ENCODE measurements at places on chromosomes 5 and 9.
A peak's percentile ranks its signal among the peaks of the same experiment; 100 is the strongest.

- DNase-seq: no peak
Measured at GRCh38 chr5:42005561-42006153, 80.6 kb downstream of the FBXO4 start.

GRCh38 chr9:36997414-36997813, 36.7 kb downstream of the PAX5 start:
- DNase-seq: no peak

- no peak for DNase-seq
Measured at GRCh38 chr5:110580625-110581024, 145.8 kb downstream of the TMEM232 start.

DNA sequence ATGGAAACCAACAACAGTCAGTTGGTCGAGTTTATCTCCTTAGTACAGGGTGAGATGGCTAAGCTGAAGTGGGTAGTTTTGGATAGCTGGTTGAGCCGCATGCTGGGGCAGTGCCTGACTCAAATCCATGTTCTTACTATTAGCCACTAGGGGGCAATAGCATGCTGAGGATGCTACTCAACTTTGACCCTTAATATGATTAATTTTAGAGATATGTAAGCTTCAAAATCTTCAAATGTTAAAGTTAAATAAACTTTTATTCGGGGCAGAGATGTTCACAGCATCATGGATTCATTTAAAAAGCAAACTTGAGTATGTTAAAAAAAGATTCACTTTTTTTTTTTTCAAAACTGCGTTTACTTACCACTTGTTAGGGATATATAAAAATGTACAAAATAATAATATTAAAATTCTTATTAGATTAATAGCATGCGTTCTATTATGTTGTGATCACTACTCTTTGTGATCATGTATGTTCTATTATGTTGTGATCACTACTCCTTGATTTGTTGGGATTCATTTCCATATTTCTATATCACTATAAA, 57.0 kb downstream of the C9orf153 start:
- no peak for DNase-seq

- DNase-seq: no peak
Measured at GRCh38 chr9:88922091-88922490, 69.2 kb upstream of the S1PR3 start.

DNA sequence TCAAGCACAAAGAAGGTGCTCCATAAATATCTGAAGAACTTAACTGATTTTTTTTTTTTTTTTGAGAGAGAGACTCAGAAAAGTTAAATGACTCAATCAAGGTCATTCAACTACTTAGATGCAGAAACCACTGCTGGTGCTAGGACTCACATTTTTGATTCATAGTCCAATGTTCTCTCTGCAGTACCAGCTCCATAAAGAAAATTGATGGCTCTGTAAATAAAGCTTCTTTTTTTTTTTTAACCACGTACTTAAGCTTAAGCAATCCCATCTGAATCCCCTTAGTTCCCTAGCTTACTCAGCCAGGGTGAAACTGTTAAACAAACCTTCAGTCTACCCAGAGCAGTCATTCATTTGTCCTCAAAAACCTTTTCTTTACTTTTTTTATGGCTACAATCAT, 657.0 kb upstream of the WWC1 start:
- DNase-seq: no peak

- DNase-seq: no peak
Measured at GRCh38 chr5:10118150-10118549, 131.5 kb downstream of the ATPSCKMT start.

DNA sequence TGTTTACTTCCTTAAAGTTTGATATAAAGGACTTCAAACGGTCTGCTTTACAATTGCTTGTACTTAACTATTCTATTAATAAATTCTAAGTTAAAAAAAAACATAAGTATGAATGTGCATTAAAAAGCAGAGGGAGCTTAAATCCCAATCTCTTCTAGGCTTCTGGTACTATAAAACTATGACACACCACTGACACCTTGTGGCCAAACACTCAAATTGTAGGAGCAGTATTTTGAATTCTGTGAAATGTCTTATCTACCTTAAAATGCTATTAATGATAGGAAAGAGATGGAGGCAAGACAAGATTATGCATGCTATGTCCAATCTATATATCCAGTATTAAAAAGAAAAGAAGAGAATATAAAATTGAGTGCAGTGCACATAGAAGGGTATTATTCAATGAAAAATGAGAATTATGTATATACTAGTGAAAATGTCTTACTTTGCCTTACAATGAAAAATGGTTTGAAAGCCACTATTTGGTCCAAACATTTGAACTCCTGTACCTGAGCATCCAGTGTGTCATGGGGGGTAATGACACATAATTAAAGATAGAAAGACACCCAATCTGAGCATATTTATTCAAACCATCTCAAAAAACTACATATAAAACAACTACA, 87.6 kb downstream of the ERP44 start:
- peak; percentile 13 for DNase-seq

GRCh38 chr9:21015129-21015815, 16.2 kb downstream of the HACD4 start:
- no peak for DNase-seq

DNA sequence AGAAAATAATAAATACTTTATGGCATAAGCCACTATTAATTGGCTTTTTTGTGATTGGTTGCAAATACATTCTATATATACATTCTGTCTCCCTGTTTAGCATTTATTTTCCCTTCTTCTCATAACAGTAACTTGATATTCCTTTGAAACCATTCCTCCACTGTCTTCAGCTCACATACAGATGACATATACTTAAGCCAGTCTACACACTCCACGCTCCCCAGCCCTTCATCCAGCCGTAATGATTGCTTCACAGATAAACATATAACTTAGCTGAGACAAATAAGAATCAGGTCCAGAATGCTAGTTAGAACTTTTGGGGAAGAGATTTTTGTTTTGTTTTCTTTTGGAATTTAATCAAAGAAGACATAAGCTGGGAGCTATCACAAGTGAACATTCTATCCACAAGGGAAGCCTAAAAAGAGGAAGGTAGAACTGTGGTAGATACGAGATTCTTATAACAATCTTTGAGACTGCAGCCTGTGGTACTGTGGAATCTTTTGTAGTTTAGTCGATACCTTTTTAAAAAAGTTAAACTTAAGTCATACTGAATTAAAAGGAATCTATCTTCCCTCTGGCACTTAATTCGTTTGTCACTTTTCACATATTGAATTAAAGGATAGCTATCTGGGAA, 365.1 kb upstream of the PRR16 start:
- DNase-seq: no peak

DNA sequence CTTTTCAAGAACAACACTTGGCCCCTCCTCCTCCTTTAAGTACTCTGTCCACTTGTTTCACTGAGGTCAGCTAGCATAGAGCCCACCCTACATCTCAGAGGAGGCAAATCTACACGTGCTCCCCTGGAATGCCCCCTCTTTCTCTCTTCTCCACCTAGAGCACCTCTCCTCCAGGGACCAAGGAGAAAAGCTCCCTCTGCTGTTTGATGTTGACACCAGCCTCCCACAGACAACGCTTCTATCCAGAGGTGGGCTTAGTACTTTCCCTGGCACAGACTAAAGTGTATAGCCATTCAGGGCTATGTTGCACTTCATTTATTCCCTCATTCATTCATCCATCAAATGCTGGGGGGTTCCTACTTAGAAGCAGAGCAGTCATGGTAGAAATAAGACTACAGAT, 68.2 kb upstream of the TAF1L start:
- DNase-seq: no peak

GRCh38 chr9:107973451-107973850, 483.9 kb upstream of the KLF4 start:
- DNase-seq: no peak

GRCh38 chr5:143083006-143083405, 312.8 kb downstream of the ARHGAP26 start:
- DNase-seq: no peak

GRCh38 chr9:108014353-108014752, 524.8 kb upstream of the KLF4 start:
- DNase-seq: no peak

DNA sequence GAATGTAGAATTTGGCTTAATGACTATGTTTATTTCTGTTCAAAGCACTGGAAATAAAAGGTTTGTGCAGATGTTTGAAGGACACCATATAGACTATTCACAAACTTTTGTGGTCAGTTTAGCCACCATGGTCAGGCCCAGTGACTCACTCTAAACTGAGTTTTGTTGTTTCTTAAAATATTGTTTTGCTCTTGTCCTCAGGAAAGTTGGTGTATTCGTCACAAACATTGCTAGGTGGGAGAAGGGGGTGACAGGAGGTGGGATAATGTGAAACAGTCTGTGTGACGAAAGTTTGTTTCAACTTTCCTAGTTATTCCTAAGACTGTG, 35.0 kb upstream of the LIFR start:
- no peak for DNase-seq

GRCh38 chr5:19739671-19740070, 248.3 kb downstream of the CDH18 start:
- DNase-seq: no peak

DNA sequence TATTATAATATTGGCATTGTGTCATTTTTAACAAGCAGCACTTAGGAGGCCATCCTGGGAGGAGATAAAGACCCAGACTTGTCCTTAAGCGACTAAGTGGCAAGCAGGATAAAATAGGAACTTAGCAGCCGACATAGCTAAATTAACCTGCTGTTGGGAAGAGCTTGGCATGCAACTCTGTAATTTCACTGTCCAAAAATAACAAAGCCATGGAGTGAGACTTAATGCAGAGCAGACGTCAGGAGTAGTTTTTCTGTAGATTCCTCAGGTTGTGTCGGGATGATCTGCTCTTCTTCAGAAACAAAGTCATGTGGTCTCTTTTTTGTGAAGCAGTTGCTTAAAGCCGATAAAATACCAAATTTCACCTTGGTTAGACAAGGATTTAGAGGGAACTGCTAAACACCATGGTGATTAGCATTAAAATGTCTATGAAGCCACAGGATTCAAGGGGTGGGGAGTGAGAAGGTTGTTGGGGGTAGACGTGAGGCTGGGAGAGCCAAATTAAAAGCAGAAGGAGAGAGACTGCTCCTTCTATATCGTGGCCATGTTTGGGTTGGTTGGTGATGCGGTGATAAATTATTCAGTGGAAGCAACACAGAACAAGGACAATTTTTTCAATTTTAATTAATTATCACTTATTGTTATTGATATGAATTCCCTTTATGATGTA, 303.0 kb downstream of the CSNK1G3 start:
- no peak for DNase-seq

- DNase-seq: no peak
Measured at GRCh38 chr9:110452227-110452801, 114.7 kb upstream of the TXNDC8 start.

- no peak for DNase-seq
Measured at GRCh38 chr5:143390941-143391340, 12.5 kb downstream of the NR3C1 start.

GRCh38 chr5:166436872-166437271, 1854.6 kb upstream of the WWC1 start:
- DNase-seq: no peak

GRCh38 chr5:134554319-134555222, 29.1 kb downstream of the JADE2 start:
- no peak for DNase-seq

DNA sequence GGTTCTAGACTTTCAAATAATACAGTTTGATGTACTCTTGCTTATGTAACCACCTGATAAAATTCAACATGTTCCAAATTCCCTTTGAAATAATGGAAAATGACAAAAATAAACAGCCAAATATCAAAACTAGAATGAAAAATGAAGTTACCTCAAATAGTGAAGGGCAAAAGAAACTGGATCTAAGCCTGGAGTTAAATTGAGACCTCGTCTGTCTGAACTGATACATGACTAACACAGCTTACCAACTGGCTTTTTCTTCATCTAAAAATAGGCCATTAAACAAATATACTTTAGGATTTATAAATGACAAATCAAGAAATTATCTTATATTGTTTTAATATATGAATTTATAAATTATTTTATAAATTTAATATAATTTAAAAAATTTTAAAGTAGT, 12.1 kb upstream of the CAAP1 start:
- no peak for DNase-seq

DNA sequence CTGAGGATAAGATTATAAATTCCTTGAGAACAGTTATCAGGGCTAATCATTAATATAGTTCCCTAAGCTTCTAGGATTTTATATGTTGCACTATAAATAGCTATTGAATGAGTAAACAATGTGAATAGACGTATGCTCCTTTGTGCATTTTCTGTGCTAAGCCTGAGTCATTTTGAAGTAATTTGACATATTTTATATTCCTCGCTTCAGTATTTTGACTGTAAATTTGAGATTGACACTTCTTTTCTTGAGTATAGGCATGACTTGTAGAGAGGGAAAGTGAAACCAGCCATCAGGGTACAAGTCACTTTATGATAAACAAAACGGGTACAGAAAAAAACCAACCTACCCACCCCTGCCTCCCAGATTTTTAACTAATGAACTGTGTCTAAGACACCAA, 367.7 kb upstream of the PRR16 start:
- no peak for DNase-seq

DNA sequence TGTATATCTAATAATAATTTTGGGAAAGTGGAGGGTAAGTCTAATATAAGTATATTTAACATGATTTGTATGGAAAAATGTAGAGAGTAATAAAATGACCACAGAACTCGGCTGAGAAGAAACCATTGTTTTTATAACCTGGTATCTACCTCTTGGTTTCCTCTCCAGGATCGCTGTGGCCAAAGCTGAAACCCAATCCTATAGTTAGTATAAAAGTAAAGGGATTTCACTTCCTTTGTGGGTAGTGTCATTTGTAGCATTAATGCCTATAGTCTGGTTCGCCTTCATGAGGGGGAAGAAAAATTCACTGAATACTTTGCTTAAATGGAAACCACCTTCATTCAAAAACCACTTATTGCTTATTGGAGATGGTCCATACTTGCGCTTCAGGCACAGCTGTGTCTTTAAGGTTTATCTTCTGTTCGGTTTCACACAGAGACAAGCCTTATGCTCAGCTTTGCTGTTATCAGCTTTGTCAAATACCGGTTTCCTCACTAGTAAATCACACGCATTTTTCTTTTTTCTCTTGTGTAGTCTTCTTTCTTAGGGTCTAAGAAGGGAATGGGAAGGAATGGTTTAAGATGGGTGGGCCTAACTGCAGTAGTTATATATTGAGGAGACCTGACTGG, 12.1 kb downstream of the PIK3R1 start:
- DNase-seq: no peak

DNA sequence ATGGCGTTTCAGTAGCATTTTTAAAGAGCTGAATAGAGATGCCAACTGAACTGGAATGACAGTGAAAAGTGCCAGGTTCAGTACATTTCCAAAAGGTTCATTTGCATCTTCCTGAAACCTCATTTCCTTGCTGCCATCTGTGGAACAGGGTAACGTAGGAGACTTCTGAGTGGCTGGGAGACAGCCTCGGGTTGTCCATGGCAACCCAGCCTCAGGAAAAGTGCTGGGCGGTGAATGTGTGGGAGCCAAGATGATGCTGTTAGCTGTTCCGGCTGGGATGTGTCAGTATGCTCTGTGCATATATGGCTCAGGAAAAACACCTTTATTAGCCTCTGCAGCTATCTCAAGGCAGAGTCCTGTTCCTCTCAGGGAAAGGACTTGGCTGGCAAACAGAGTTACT, 87.5 kb downstream of the KLHL3 start:
- DNase-seq: no peak

- DNase-seq: no peak
Measured at GRCh38 chr5:167402671-167403070, 888.8 kb upstream of the WWC1 start.

GRCh38 chr5:42620579-42621216, 135.9 kb upstream of the CCDC152 start:
- DNase-seq: no peak

GRCh38 chr5:108857905-108858304, 110.2 kb downstream of the FER start:
- no peak for DNase-seq

GRCh38 chr9:107462691-107463090, 26.9 kb downstream of the KLF4 start:
- no peak for DNase-seq

All from GDM1 (cell line).